Activated T-helper 17 cell treated with anti-CD3 and anti-CD28 coated beads, Interleukin-2, amount 50 U/mL, for 72 hours (primary cell): ENCODE measurements at places on chromosomes 4 and X. TPM values are rescaled to one million over a fixed set of nuclear protein-coding genes. Genes with fewer than 3 reads are reported as not detected.
A peak's percentile ranks its signal among the peaks of the same experiment; 100 is the strongest.

- ATAC-seq: no peak
Measured at GRCh38 chrX:11193035-11193469, 81.9 kb downstream of the HCCS start.

- no peak for ATAC-seq
Measured at GRCh38 chr4:103074744-103075434, 1.7 kb downstream of the SLC9B2 start.

DNA sequence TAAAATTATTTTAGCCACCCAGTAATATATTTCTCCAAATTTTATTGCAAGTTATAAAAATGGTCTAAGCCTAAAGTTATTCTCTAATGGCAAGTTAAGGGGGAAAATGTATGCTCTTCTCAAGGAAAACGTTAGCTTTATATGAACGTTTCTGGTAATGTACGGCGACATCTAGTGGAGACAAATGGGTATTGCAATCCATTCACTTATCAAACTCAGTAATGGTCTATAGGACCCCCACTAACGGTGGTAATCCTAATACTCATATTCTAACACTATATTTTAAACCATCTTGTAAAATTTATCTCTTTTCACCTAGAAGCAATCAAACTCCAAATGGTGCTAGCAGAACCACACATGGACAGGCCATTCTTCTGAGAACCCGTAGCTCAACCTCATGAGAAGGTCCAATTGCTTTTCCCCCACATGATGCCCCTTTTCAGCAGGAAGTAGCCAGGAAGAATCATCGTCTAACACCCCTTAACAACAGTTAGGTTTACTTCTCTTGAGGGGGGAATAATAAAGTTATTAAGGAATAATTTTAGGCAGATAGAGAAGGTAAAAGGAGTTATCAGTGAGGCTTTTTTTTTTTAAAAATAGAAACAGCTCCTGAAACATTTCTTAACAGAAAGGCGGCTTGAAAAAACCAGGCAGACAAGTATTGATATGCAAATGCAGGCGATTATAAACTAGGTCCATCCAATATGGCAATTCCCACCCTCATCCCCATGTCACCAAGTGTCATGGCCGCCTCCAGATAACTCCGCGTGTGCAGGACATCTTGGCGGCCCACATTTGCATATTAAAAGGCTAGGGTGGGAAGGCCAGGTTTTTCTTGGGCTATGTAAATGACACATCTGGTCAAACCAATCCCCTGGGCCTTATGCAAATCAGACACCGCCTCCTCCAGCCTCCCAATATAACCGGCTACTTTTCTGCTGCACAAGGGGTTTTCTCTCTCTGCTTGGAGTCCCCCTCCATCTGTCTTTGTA lies 35.0 kb downstream of the NUDT11 start:
- no peak for ATAC-seq

DNA sequence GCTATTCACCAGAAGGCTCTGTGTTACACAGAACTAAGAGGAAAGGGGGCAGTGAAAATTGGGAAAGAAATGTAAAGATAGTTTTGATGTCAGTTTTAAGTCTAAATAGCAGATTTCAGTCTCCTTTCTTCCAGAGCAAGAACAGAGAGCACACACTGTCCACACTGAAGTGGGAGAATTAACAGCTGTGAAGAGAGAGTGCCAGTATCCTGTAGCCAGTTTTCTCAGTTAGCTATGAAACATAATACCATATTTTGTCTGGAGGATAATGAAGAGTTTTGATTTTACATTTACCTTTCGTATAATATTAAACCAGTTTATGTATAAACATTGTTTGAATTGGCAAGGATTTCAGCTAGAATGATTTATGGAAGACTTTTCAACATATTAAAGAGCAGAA lies 35.1 kb downstream of the FBXO8 start:
- no peak for ATAC-seq

- peak; percentile 69 for ATAC-seq
Measured at GRCh38 chrX:41984628-41985027, 61.3 kb upstream of the CASK start.

GRCh38 chr4:81922313-81922712 lies 450.6 kb upstream of the RASGEF1B start:
- no peak for ATAC-seq

DNA sequence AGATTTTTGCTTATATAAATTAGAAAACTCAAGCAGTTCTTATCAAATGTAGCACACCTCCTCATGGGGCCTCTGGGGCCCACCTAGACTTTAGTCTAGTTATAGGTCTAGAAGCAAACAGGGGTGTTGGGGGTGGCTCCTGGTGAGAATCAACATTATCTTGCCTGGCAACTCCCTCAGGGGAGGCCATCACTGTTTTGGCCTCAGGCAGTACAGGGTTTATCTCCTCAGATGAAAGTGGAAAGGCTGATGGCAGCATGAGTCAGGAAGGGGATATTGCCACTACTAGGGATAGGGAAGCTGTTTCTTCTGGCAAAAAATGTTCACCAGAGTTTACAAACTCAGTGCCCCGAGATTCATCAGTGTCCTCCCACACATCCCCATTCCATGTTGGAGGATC lies 232.4 kb upstream of the BMP3 start:
- peak; percentile 49 for ATAC-seq

STATH gene
- not detected for total RNA-seq

ASIC5 gene
- not detected for total RNA-seq
